DMS153 (cell line): ENCODE measurements at places on chromosomes 2 and 18.

GRCh38 chr18:32909798-32910561, 137.2 kb upstream of the KLHL14 start:
- no peak for DNase-seq

GRCh38 chr2:42961961-42962360, 169.6 kb upstream of the HAAO start:
- DNase-seq, result no peak

DNA sequence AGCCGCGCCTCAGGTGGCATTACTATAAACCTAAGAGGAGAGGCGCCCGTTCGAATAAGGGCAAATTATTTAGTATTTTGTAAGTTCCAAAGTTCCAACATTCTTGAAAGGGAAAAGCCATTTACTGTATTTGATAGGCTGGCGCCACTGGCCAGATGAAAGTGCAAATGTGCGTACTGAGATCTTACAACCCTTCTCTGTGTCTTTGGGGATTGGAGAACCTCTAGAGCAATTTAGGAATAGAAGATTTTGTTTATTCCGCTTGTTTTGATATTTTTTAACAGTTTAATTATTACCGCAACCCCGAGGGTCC, 467 bp upstream of the WDR35 start:
- no peak for DNase-seq

DNA sequence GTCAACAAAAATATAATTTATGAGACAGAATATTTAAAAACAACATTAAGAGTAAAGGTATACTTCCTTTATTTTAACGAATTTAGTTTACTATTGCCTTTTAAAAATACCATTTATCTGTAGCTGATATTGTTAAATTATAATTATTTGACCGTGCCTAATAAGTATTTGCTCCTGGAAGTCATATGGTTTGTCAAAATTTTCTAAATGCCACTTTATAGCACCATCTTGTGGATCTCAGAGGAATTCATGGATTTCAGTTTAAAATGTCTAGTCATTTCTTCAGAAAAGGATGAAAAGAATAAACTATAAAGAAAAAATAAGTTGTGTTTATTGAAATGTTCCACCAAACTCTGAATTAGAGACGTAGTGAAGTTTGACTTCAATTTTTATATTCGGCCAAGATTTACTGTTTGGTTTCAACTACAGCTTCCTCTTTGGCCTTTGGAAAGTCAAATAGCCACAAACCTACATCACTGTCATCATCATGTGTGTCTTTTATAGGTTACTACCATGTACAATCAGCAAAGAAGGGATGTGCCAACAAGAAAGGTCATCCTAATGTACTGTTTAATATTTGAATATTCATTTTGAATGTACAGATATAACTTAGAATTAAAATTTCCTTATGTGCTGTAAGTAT, 10.3 kb upstream of the FTCDNL1 start:
- no peak for DNase-seq

GRCh38 chr18:78497641-78498040, 482.0 kb upstream of the SALL3 start:
- DNase-seq, result no peak

- DNase-seq, result no peak
Observed at GRCh38 chr2:118982039-118982438, 40.0 kb downstream of the MARCO start.

DNA sequence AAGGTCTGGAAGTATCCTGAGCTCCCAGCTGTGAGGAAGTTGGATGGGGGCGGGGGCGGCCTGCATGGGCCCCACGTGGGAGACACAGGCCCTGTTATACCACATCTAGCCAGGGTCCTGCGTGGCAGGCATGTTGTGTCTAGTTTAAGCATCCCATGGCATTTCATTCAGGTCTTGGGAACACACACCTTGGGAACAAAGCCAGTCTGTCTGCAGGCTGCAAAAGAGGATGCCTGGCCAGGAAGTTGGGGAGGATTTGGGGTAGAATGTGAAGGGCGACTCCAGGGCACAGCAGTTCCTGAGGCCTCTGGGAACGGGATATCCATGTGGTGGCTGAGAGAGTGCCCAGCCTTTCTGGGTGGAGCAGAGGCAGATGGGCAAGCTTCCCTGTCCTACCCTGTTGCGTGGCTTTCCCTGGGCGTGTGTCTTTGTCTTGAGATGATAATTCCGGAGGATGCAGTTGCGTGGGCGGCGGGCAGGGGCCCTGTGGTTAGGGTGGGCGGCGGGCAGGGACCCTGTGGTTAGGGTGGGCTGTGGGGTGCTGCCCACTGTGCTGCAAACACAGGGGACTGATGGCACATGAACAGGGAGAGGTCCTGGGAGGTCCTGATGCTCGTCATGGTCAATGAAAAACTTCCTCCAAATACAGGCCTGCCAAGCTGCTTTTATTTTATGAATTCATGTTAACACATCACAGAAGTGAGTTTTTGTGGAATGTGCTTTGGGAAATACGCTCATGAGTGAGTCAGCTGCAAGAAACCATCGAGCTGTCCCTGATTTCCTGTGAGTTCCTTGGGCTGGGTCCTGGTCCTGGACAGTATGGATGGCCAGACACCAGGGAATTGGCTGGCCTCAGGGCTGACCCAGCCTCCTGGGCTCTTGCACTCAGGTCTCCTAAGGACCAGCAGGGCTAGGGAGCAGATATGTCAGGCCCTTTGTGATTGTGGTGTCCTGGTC, 90.0 kb upstream of the HS6ST1 start:
- no peak for DNase-seq

- no peak for DNase-seq
Observed at GRCh38 chr2:130375291-130376266, 19.7 kb downstream of the PTPN18 start.

DNA sequence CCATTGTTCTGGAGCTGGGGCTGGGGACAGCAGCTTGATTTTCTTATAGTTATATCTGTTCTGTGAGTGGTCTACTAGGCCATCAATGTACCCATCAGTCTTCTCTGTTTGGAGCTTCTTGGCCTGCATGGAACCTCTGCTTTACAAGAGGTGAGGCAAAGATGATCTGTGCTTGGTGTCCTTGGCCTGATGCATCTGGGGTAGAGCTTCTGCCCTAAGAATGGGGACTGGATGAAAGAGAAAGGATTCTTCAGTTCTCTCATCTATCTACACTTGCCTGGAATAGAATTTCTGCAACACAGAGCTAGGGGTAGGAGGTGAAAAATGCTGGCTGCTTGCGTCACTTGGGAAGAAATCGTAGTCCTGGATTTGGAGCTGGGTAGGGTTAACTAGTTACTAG, 46.2 kb downstream of the ACSL3 start:
- DNase-seq, result no peak

- no peak for DNase-seq
Observed at GRCh38 chr2:230582851-230583283, 129.8 kb upstream of the CAB39 start.

GRCh38 chr18:62711781-62712180, 3.6 kb upstream of the PHLPP1 start:
- no peak for DNase-seq

GRCh38 chr2:23483791-23484190, 98.8 kb downstream of the KLHL29 start:
- no peak for DNase-seq

GRCh38 chr2:208033701-208034502, 8.6 kb upstream of the PLEKHM3 start:
- DNase-seq, result no peak

DNA sequence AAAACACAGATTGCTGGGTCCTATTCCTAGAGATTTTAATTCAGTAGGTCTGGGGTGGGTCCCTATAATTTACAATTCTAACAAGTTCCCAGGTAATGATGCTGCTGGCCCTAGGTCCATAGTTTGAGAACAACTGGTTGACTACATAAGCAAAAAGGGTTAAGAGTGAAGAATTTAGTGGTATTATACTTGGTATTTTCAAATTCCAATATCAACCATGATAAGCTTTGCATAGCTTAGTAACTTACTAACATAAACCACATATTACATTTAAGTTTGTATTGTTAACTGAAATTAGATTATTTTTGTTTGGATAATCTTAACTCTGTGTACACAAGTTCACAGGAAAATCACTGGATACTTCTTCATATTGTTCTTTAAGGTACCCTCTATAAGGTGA, 862.9 kb upstream of the ACVR2A start:
- no peak for DNase-seq

DNA sequence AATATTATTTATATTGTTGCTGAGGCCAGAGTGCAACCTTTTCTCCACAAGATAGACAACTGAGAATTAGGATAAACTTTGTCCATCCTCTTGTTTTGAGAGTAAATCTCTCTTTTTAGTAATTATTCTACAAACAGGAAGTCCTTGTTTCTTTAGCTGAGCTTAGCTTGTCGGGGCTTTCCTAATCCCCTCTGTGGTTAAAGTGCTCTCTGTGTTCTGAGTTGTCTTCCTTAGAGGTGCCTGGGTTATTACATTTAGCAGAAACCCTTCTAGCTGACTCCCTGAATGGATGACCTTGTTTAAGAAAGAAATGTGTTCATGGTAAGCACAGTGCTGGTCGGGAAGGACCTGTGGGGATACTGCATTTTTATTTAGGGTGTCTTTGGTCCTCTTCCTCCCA, 12.7 kb downstream of the USP39 start:
- no peak for DNase-seq

DNA sequence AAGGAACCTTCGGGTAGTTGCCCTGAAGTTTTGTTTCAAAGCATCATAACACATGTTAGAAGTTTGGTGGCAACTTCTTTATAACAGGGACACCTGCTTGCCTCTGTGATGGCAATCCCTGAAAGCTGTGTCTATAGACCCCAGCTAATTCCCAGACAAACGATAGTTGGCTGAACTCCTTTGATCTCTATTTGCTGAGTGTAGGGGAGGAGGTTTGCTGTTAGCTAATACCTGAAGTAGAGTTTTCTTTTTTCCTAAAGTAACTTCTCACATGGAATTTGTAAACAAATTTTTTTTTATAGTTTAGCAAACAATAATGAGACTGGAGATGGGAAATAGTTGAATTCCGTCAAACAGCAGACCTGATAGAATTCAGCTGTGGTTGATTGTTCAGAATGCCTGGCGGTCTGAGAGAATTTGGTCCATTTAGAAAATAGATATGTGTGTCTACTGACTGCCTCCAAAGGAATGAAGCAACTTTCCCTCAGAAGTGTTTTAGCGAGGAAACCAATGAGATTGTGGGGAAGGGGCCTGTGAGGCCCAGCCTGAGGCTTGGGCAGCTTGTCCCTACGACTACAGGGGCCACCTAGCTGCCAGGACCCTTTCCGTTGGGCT, 123.5 kb upstream of the EPAS1 start:
- DNase-seq, result no peak

- no peak for DNase-seq
Observed at GRCh38 chr2:226611196-226611943, 188.2 kb downstream of the IRS1 start.

DNA sequence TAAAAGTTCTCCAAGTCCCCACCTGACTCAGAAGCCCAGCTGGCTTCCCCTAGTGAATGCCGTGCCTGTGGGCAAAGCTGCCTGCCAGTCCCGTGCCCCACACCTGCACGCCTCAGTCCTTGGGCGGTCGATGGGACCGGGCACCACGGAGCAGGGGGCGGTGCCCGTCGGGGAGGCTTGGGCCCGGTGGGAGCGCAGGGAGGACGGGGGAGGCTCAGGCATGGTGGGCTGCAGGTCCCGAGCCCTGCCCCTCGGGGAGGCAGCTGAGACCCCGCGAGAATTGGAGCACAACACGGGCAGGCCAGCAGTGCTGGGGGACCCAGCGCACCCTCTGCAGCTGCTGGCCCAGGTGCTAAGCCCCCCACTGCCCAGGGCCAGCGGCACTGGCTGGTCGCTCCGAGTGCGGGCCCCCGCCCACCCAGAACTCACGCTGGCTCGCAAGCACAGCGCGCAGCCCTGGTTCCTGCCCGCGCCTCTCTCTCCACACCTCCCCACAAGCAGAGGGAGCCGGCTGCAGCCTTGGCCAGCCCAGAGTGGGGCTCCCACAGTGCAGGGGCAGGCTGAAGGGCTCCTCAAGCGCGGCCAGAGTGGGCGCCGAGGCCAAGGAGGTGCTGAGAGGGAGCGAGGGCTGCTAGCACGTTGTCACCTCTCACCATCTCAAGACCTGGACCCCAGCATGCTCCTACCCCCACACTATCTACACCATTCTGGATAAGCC, 215.5 kb downstream of the TNS1 start:
- no peak for DNase-seq

- no peak for DNase-seq
Observed at GRCh38 chr2:201918616-201919307, 112.4 kb downstream of the CDK15 start.

DNA sequence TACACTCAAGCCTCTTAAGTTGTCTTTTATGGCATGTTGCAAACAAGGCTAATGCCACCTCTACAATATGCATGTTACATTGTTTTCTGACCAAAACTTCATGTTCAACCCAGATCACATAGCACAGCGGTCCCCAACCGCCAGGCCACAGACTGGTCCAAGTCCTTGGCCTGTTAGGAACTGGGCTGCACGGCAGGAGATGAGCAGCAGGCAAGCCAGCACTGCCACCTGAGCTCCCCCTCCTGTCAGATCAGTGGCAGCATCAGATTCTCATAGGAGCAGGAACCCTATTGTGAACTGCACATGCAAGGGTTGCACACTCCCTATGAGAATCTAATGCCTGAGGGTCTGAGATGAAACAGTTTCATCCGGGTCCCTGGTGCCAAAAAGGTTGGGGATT, 324.8 kb upstream of the CHAC2 start:
- no peak for DNase-seq

DNA sequence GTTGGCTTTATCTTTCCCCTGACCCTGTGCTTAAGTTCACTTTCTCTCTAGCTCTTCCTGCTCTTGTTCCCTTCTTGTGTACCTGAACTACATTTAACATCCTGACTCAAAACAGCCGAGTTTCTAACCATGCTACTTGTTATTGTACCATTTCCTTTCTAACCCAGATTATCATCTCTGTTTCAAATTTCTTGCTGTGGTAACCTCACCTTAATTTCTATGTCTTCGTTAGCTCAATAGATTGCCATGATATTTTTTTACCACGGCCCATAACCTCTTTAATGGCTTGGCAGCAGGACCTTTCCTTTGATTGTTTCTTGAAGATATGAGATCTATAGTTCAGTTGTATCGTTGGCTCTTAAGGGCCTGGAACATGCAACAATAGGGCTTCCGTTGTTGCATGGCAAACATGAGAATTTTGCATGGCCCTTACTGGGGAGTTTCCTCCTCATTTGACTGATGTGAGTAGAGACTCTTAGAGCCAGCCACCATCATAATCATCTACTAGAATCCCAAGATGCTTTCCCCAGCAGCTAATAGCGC, 11.1 kb downstream of the CFAP36 start:
- no peak for DNase-seq

DNA sequence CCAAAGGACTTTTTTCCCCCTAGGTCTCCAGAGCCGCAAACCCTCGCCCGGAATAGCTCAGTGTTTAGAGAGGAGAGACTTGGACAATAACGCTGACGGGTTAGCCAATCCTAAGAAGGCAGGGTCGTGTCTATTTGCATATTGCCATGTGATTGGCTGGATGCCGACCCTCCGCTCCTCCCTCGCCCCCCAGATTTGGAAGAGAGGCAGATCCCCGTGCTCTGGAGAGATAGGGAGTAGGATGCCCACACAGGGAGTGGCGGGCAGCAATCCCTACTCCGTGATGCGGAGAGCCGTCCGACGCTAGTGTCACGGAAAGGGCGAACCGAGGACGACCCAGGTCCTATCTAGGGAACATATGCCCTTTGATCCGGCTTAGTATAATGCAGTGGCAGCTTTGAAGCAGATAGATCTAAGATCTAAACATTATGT, 1.4 kb downstream of the WNT6 start:
- peak; percentile 25 for DNase-seq

GRCh38 chr18:79522451-79523205, 126.9 kb downstream of the NFATC1 start:
- DNase-seq, result no peak

GRCh38 chr2:74602586-74603281, 45.4 kb downstream of the M1AP start:
- no peak for DNase-seq

- DNase-seq, result no peak
Observed at GRCh38 chr2:20067992-20068584, 16.7 kb upstream of the LAPTM4A start.

- DNase-seq, result no peak
Observed at GRCh38 chr18:5961828-5962150, 66.5 kb upstream of the TMEM200C start.
